A549 treated with DMSO at 1 μM for 4 hours (cell line): ENCODE measurements at places on chromosomes 16 and 17. TPM values are rescaled to one million over a fixed set of nuclear protein-coding genes. Genes with fewer than 3 reads are reported as not detected.

The CDH11 gene
- 0.44 to 0.83 TPM (median 0.58 TPM) in 5 replicates for total RNA-seq

The AGRP gene
- total RNA-seq: not detected in 5 replicates

The C16orf96 gene
- total RNA-seq: not detected in 5 replicates

The UNC13D gene
- total RNA-seq: 2.3 to 4.8 TPM (median 4.3 TPM) in 5 replicates

The PRSS36 gene
- 0.43 to 1.0 TPM (median 0.84 TPM) in 5 replicates for total RNA-seq

The NECAB2 gene
- 1.6 to 3.7 TPM (median 2.8 TPM) in 5 replicates for total RNA-seq

The WSCD1 gene
- 2.1 to 3.9 TPM (median 3.7 TPM) in 5 replicates for total RNA-seq

The TUFM gene
- 230 to 318 TPM (median 288 TPM) in 5 replicates for total RNA-seq

The CHST5 gene
- total RNA-seq: 0.07 to 0.10 TPM (median 0.08 TPM) in 3 of 5 replicates, not detected in the others

The NHERF1 gene
- 35.8 to 49.4 TPM (median 45.3 TPM) in 5 replicates for total RNA-seq

The ZNF18 gene
- total RNA-seq: 4.0 to 5.7 TPM (median 4.9 TPM) in 5 replicates

The VAC14 gene
- total RNA-seq: 30.4 to 37.6 TPM (median 32.4 TPM) in 5 replicates

The SARM1 gene
- 5.1 to 6.2 TPM (median 6.0 TPM) in 5 replicates for total RNA-seq

The MYH8 gene
- not detected in 5 replicates for total RNA-seq
